Activated CD8-positive, alpha-beta memory T cell treated with anti-CD3 and anti-CD28 coated beads for 48 hours (primary cell): ENCODE measurements at places on chromosomes 4 and X.

GRCh38 chrX:31931225-31931624 lies 859.4 kb upstream of the FTHL17 start:
- DNase-seq: no peak

DNA sequence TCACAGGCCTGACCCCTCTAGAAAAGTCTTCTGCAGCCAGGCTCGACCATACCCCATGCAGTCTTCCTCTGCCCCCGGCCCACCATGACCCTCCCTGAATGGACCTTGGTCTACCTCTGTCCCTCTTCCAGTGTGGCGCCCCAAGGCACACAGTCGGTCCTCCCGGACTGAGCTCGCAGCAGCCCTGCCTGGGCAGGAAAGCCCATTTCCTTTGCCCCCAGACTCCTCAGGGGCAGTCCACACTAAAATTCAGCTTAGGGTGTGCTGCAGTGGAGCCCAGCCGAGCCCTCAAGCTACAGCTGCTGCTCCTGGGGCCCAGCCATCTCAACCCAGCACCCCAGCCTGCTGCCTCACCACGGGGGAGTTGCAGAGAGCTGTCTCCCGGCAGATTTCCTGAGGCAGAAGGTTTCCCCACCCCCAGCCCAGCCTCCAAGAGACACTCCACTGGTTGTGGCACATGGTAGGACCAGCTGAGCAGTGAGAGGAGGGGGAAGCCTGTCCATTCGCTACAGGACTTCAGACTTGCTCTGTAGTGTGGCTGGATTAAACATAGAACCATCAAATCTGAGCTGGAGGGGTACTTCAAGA lies 37.5 kb upstream of the IQSEC2 start:
- no peak for DNase-seq

DNA sequence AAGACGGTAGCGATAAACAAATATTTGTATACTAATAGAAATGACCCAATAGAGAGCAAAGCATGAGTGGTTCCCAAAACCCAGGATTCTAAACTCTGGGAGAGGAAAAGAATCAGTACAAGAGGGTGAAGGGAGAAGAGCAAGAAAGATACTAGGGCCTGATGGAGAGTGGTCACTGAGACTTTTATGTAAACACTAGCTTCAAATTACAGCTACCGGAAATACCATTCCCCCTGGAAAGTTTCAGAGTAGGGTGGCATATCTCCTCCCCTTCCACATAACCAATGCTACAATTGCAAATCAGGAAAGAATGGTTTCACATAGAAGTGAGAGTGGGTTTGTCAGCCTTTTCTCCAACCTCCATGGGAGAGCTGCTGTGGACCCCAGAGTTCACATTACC lies 77.1 kb downstream of the EIF4E start:
- DNase-seq: no peak

- DNase-seq: no peak
Observed at GRCh38 chrX:68945081-68945602, 116.3 kb downstream of the EFNB1 start.

DNA sequence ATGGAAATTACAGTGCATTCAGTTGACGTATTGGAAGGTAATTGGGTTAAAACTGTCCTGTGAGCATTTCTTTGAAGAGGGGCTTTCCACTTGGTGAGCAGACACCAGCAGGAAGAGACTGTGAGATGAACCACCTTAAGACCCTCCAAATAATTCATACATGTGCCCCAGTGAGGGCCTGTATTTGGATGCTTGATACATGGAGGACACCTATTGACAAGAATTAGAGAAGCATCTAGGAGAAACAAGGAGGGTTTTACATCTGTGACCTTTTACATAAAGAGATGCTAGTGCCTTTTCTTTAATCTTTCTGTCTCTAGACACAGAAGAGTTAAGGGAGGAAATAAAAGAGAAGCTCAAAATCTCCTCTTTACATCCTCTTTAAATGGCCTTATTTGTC lies 1115.3 kb upstream of the IGFBP7 start:
- DNase-seq: no peak

GRCh38 chr4:4362991-4363697 lies 23.8 kb upstream of the NSG1 start:
- DNase-seq: no peak
